ENCODE measurements at places on chromosomes 6 and 20. TPM values are rescaled to one million over a fixed set of nuclear protein-coding genes. Genes with fewer than 3 reads are reported as not detected.

The ANKEF1 gene
- 1.7 TPM for total RNA-seq

The GPLD1 gene
- total RNA-seq, result 4.8 TPM

The MAS1 gene
- total RNA-seq, result 0.05 TPM

The HLA-DQB1 gene
- 4.0 TPM for total RNA-seq

The MTRF1L gene
- 19.7 TPM for total RNA-seq

The PRKN gene
- total RNA-seq, result 6.5 TPM

The GRM1 gene
- total RNA-seq, result 0.16 TPM

The ZSCAN9 gene
- total RNA-seq, result 19.2 TPM

The DLL1 gene
- 5.9 TPM for total RNA-seq

The GSTA1 gene
- not detected for total RNA-seq

The C6orf118 gene
- not detected for total RNA-seq

The RBM24 gene
- 18.1 TPM for total RNA-seq

The SIM1 gene
- total RNA-seq, result 0.21 TPM

The TPD52L1 gene
- total RNA-seq, result 23.6 TPM

The SAPCD1 gene
- total RNA-seq, result 0.90 TPM

The PRL gene
- total RNA-seq, result not detected

The SMIM13 gene
- total RNA-seq, result 28.4 TPM

The KIF25 gene
- total RNA-seq, result not detected

The PDE7B gene
- total RNA-seq, result 34.2 TPM

The RING1 gene
- 19.1 TPM for total RNA-seq

The CFB gene
- 6.5 TPM for total RNA-seq

The ANGPT4 gene
- total RNA-seq, result 0.21 TPM

The TM9SF4 gene
- 23.2 TPM for total RNA-seq

The RGS17 gene
- 6.6 TPM for total RNA-seq

Measured in urinary bladder (tissue), 4 donors.